Activated CD4-positive, alpha-beta T cell treated with anti-CD3 and anti-CD28 coated beads, Interleukin-2, amount 50 U/mL, for 48 hours (primary cell): ENCODE measurements at places on chromosomes 7 and 10.

DNA sequence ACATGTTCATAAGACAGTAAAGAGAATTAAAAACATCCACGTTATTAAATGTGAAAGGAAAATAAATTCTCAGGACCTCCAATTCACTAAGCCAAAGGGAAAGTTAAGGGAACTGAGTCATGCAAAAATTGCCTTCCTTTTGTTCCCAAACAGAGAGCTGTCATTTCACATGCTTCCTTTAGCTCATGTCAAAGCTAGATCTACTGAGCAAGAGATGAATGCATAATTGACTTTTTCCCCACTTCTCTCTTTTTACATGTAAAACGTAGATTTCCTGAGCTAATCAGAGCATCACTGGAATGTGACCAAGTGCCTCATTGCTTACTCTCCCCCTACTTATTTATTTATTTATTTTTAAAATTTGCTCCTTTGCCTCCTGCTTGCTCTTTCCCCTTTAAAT, 129.1 kb upstream of the AMPH start:
- no peak for DNase-seq

GRCh38 chr10:124301736-124302135, 117.0 kb downstream of the OAT start:
- no peak for DNase-seq

- no peak for DNase-seq
Observed at GRCh38 chr7:3859431-3859830, 558.4 kb downstream of the SDK1 start.

DNA sequence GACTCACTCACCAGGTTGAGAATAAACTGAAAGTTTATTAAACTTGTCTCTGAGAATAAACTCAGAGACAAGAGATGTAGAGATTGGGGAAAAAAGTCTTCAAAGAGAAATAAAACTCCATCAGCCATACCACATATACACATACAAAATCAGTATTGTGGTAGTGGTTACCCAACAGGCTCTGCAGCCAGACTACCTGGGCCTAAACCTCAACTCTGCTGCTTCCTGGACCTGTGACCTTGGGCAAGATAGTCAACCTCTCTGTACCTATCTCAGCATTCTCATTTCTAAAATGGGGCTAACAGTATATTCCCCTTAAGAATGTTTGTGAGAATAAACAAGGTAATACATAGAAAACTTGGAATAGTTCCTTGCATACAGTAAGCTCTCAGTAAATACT, 15.3 kb downstream of the TPK1 start:
- DNase-seq, result no peak

DNA sequence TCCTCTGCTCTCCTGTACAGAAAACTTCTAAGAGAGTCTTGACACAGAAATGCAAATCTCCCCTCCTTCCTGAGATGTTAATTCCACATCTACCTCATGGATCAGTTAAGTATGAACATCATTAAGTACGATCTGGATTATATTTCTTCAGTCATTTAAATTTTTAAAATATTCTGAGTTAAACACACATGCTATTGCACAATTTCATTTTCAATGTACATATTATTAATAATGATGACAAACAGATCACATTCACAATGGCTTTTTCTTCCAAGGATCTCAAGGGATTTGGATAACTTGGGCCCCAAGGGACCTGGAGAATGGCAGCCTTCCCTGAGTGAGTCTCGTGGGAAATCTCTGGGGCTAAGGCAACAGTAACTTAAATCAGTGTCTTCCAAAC, 16.2 kb downstream of the BEND7 start:
- DNase-seq, result no peak

GRCh38 chr10:323651-324293, 188.5 kb downstream of the ZMYND11 start:
- DNase-seq, result peak; percentile 54

- no peak for DNase-seq
Observed at GRCh38 chr10:75487755-75488125, 56.3 kb downstream of the LRMDA start.

- DNase-seq, result no peak
Observed at GRCh38 chr7:4244635-4245034, 437.5 kb upstream of the FOXK1 start.

DNA sequence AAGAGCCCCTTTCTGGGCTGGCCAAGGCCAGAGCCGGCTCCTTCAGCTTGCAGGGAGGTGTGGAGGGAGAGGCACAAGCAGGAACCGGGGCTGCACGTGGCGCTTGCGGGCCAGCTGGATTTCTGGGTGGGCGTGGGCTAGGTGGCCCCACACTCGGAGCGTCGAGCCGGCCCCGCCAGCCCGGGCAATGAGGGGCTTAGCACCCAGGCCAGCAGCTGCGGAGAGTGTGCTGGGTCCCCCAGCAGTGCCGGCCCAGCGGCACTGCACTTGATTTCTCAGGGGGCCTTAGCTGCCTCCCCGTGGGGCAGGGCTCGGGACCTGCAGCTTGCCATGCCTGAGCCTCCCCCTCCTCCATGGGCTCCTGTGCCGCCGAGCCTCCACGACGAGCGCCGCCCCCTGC, 48.1 kb downstream of the SH2D4B start:
- no peak for DNase-seq

DNA sequence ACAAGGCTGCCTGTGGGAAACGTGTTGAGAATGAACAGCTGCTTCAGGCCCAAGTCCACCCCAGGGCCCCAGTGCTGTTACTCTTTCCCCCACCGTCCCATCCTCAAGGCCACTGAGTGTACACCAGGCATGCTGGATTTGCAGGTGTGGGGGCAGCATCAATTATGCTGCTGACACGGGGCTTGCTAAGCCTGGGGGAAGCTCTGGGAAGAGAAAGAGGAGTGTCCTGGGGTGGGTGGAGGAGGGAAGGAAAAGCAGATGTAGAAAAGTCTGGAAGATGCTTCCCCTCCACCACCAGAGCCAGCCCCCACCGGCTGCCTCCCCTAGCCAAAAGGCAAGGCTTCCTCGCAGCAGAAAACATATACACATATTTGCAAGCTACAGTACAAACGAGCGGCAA, 153.9 kb downstream of the CDH23 start:
- no peak for DNase-seq

DNA sequence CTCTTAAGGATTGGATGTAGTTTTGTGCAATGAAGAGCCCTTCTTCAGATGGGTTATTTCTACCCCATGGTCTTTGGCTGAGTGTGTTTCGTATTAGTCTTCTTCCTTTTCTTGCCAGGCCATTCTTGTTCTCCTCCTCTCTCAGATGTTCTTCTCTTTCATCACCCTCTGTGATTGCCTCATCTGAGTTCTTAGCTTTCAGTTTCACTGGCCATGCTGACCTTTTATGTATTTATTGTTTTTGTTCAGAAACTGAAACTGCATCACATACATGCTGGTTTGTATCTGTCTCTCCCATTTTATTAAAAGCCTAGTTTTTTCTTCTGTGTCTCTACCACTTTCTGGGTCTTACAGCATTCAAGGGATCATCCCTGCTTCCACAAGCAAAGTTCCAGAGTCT, 21.7 kb upstream of the PCGF5 start:
- DNase-seq, result no peak

- DNase-seq, result no peak
Observed at GRCh38 chr10:63919575-63920279, 398.5 kb downstream of the REEP3 start.

DNA sequence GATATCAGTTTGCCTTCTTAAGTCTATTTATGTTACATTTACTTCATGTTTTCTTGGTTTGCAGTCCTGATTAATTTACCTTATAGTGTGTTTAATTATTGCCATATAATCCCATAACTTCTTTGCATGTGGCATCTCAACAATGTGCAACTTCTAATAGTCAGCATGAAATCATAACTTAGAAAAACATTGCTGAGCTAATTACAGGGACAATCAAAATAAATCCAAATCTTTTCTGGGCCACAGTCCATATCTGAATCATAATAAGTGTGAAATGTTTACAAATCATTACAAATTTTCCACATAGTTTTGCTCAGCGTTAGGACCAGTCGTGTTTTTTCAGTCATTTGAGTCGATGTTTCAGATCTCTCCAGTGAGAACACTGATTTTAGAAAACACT, 29.1 kb upstream of the CABCOCO1 start:
- DNase-seq, result no peak

GRCh38 chr7:137755427-137755826, 91.3 kb downstream of the DGKI start:
- no peak for DNase-seq

DNA sequence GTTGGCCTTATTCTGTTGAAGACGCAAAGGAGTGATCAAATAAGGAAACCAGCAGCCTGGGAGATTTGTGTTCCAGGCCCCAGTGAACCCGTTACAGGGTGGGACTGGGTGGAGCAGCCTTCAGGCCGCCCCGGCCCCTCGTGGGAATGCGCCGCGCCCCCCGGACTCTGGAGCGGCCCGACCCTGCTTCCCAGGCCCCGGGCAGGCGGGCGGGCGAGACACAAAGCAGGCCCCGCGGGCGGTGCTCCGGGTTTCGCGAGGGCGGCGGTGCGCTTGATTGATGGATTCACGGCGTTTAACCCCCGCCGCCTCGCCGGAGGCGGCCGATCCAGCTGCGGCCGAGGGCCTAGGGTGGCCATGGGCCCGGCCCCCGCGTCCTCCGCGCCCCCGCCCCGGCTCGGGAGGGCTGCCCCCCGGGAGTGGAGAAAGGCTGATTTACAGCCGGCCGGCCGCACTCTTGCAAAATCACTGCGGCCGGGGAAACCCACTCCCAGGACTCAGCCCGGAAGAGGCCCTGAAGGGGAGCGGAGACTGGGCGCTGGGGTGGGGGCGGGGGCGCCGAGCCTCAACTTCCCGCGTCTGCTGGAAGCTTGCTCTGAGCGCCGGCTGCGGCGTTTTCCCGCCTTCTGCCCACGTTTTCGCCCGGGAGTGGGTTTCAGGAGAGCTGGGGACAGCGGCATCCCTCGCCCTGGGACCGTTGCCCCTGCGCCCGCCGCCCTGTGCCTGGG, 299.6 kb upstream of the NFE2L3 start:
- no peak for DNase-seq

DNA sequence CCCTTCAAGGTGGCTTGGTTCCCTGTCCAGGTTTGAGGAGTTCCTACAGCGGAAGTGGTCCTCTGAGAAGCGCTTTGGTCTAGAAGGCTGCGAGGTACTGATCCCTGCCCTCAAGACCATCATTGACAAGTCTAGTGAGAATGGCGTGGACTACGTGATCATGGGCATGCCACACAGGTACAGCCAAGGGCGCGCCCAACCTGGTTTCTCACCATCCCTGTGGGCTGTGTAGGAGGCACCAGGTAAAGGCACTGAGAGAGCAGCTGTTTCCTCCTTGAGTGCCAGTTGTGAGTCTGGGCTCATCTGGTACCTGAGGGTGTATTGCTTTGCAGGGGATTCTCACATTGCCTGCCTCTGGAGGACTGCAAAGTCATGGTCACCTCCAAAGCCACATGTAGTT, 68.0 kb downstream of the OGDH start:
- DNase-seq, result no peak

DNA sequence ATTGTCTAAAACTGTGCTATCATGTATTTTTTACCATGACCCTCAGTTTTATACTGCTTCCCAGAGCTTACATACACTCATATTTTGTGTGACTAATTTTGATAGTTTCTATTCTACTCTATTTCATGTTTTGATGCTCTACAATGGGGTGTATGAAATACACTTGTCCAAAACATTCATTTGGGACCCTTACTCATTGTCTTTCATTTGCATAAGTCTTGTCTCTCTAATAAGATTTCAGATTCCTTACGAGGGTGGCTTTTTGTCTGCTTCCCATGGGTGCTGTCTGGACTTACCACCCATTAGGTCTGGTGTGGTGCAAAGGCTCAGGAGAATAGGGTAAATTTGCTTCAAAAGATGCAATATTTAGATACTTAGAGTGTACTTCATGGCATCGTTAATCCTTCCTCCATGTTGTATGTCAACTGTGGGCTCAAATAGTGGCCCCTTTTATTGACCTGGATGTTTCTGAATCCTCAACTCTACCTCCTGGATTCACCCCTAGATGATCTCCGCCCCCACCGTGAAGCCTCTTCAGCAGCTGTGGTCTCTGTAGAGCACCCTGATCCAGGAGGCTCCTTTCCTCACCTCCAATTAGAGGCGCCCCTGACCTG, 3.6 kb upstream of the GIMAP5 start:
- DNase-seq, result no peak

DNA sequence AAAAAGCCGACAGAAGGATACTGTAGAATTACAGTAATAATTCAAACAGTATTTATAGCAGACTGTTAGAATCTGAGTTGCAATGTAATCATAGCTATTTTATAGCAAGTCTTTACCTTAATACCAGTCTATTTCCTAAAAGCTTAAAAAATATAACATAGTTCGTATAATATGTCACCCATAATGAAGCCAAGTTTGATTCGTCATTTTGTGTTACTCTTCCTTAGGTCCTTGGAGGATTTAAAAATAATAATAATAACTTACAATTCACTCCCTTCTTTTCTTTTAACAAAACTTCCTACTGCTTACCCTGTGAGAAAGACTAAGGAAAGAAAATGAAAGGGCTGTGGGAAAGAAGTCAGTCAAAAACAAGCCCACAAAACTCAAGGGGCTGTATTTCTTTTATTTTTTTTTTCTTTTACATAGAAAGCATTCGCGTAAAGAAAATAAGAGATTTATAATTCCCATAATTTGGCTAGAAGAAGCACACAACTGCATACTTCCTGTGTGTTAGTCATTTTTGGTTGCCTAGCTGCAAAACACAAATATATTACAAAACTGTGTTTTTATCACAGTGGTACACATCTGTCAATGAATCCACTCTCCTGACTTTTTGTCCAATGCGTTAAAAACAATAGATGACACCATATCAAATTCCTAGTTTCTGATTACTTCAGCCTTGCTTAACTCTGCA, 187.2 kb upstream of the CELF2 start:
- no peak for DNase-seq

DNA sequence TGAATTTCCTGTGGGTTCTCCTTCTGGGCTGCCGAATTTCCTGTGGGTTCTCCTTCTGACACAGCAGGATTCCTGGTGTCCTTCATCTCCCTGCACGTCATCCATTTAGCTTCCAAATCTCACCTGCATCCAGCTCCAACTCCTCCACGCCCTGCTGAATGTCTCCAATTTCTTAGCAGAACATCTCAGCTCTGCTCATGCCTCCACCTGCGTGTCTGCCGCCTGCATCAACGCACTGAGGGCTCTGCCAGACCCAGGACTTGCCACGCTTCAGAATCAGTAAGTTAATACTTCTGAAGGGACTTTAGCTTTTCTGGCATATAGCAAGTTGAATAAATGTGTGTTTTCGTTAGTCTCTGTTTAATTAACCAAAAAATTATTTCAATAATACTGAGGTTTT, 31.1 kb upstream of the VIPR2 start:
- no peak for DNase-seq

GRCh38 chr7:94241402-94241925, 153.2 kb upstream of the COL1A2 start:
- DNase-seq, result no peak

GRCh38 chr10:119337796-119338432, 130.5 kb downstream of the GRK5 start:
- DNase-seq, result no peak

- no peak for DNase-seq
Observed at GRCh38 chr10:107473225-107473624, 308.7 kb upstream of the SORCS1 start.

DNA sequence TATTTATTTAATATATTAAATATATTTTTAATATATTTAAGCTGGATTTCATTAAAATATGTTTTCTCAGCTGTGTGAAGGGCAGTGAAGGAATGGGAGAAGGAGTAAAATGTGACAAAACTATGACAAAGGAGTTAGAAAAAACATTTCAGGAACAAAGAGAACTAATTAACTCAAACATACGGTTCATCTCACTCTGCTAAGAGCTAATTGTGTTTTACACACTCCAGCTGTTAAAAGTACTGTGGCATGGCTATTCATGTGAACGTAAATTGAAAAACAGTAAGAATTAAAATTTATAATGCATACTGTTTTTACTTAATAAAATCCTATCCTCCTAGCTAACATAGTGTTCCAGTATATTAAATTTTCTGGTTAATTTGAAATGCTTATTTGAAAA, 262.5 kb upstream of the GNAI1 start:
- no peak for DNase-seq
